NCI-H1417 treated with DMSO at 0.1 percent for 48 hours (cell line): ENCODE measurements at places on chromosomes 13 and 19.

DNA sequence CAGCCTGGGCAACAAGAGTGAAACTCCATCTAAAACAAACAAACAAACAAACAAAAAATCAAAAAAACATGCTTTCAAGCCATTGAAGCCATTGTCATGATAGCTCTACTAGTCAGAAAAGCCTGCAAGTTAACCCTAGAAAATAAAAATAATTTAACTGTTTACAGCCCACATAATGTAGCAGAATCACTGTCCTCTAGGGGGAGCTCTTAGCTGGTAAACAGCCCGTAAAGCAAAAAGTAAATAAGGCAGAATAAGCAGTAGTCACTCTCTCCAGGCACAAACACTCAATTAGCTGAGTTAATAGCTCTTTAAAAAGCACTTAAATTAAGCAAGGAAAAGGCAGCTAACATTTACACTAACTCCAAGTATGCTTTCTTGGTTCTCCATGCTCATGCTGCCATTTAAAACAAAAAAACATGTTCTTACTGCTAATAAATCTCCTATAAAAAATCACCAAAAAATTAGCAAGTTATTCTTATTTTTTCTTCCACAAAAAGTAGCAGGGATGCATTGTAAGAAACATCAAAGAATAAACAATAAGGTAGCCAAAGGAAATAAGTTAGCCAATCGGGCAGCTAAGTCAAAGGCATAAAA lies 11.3 kb downstream of the LILRB4 start:
- no peak for DNase-seq

GRCh38 chr13:97226788-97227627 lies 4.9 kb downstream of the MBNL2 start:
- DNase-seq = no peak

- DNase-seq = no peak
These were observed 22.8 kb downstream of the VSTM2B start for GRCh38 chr19:29548483-29549085.

- DNase-seq = peak; percentile 32
These were observed 1.5 kb upstream of the WDR18 start for GRCh38 chr19:982567-983170.

GRCh38 chr19:8253678-8254077 lies 44.5 kb downstream of the CERS4 start:
- no peak for DNase-seq

- no peak for DNase-seq
These were observed 71.2 kb downstream of the PCDH9 start for GRCh38 chr13:67158903-67159302.
